Naive thymus-derived CD4-positive, alpha-beta T cell (primary cell): ENCODE measurements at places on chromosomes 2 and 18. TPM values are rescaled to one million over a fixed set of nuclear protein-coding genes. Genes with fewer than 3 reads are reported as not detected.

Gene KCMF1
- 79.8 and 81.3 TPM in 2 replicates for total RNA-seq

Gene CD226
- 45.9 TPM for total RNA-seq

Gene ZSWIM2
- total RNA-seq, result not detected

DNA sequence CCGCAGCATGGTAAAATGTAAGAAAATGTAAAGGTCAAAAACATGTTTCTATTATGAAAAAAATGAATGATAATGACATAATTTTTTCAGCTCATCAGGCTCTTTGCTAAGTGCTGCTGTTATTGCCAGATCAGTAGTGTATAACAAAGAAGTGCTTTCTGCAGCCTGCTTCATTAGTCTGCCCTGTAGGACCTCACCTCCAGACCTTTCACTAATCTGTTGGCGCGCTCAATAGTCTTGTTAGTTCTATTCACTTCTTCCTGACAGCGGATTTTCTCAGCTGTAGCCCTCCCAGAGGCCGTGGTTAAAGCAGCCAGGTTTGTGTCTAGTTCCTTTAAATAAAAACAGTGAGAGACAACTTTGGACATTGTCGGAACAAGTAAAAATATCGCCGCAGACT is 97.7 kb downstream of the CDCA7 start:
- no peak overlapping the region for H3K27ac ChIP-seq
- no peaks in the 10 kb centered on the region for H3K4me1 ChIP-seq
- H3K4me3 ChIP-seq, result no peak overlapping the region
- H3K27me3 ChIP-seq, result no peaks in the 10 kb centered on the region

GRCh38 chr2:173574324-173575112 is 219.8 kb downstream of the CDCA7 start:
- H3K27ac ChIP-seq, result no peak overlapping the region
- no peaks in the 10 kb centered on the region for H3K4me1 ChIP-seq
- DNase-seq, result no peak
- H3K27me3 ChIP-seq, result no peaks in the 10 kb centered on the region
- no peaks in the 10 kb centered on the region for H3K36me3 ChIP-seq
- no peak overlapping the region for H3K4me3 ChIP-seq

- no peaks in the 10 kb centered on the region for H3K36me3 ChIP-seq
- H3K4me1 ChIP-seq, result no peaks in the 10 kb centered on the region
- no peak overlapping the region for H3K4me3 ChIP-seq
- no peak overlapping the region for H3K27ac ChIP-seq
- no peak for DNase-seq
Measured at GRCh38 chr2:102100371-102101096, 42.0 kb upstream of the IL1R1 start.

GRCh38 chr2:41719756-41720155 is 328.1 kb upstream of the PKDCC start:
- no peaks in the 10 kb centered on the region for H3K27me3 ChIP-seq
- H3K36me3 ChIP-seq, result no peaks in the 10 kb centered on the region
- H3K27ac ChIP-seq, result no peak overlapping the region
- H3K4me1 ChIP-seq, result no peaks in the 10 kb centered on the region
- no peak overlapping the region for H3K4me3 ChIP-seq

Gene GAREM1
- 0.13 TPM for total RNA-seq

Gene CYP27C1
- total RNA-seq, result not detected in 2 replicates
